AG04450 (cell line): ENCODE measurements at places on chromosomes 3 and 15.

DNA sequence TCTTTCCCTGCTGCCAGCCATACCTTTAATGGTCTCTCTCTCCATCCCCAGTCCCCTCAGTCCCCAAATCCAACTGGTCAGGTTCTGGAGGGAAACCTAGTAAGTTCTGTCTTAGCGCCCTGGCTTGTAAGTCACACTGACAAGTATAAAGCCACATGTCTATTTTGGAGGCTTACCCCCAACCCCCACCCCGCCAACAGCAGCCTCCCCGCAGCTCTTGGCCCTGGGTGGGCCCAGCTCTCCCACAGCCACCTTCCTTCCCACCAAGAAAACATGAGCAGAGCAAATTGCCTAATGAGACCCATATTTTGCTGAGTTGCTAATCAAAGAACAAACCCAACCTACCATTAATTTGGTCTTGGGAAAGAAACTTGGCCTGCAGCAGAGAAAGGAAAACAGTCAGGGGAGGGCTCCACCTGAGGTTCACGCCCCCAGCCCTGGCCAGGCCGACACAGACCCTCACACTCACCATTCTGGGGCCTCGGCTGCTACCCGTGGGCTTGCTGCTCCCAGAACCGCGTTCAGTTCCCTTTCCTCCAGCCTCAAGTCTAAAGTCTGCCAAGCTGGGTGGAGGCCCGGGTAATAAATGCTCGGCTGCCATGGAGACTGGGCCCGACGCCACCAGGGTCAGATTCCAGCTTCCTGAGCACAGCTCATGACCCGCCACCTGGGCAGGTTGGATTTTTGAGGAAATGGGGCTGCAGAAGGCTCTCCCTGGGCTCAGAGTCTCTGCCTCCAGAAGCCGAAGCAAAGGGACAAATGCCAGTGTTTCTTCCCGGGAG is at the start of gene CALML4:
CALML4 (minus strand) TSS at position 557 of the 782 bp plus-strand sequence; CDS start at position 472, 85 bp downstream.
- DNase-seq, result no peak

GRCh38 chr15:51647128-51647562 is 24.6 kb upstream of the DMXL2 start:
- DNase-seq, result no peak

- no peak for DNase-seq
These were observed 26.0 kb downstream of the NBEAL2 start for GRCh38 chr3:47005212-47006144.

DNA sequence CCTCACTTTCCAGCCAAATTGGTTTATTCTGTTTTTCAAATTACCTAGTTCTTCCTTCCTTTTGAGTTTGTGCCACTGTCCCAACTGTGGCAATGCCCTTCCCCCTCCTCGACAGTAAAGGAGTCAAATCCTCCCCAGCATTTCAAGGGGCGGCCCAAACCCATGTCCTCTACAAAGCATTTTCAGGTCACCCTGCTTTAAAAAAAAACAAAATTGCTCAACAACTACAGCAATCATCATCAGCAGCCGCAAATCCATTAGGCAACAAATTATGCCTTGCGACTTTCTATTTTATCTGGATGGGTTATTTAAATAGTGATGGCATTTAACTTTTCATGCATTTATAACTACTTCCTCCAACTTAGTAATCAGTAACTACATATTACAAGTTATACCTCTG is 32.7 kb downstream of the PLD1 start:
- DNase-seq, result no peak

- DNase-seq, result no peak
These were observed 864 bp upstream of the NEO1 start for GRCh38 chr15:73051391-73051806.

- no peak for DNase-seq
These were observed 8.9 kb downstream of the MYH15 start for GRCh38 chr3:108501535-108501934.

GRCh38 chr3:195030791-195031321 is 240.1 kb downstream of the XXYLT1 start:
- no peak for DNase-seq

DNA sequence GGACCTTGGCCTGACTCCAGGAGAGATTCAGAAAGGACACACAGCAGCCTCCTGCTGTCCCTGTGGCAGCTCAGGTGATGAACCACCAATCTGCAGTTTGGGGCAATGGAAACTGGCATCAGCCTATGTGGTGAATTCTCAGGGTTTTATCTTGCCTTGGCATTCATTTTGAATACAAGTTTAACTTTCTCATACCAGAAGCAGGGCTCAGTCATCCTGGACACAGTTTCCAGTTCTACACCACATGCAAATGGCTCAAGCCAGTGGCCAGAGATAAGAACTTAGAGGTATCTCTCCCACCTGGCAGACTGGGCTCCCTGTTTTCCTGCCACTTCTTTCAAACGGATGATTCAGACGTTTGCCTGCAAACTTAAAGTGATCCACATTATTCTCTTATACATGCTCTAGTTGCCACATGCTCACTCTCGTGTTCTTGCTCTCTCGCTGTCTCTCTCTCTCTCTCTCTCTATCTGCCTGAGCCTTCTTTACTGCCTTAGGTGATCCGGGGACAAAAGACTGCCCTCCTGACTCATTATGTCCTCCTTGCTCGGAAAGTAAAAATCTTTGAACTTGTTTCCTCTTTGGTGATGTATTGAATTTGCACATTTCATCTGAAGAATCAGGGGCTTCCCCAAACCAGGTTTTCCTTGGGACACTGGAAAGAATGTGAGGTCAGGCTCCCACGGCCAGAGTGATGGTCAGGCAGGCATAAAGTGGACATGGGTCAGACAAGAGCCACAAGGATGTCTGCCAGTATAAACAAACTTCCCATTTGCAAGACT is 99.6 kb upstream of the STT3B start:
- no peak for DNase-seq

- DNase-seq, result no peak
These were observed 474 bp downstream of the ATP2C1 start for GRCh38 chr3:130894130-130894985.

DNA sequence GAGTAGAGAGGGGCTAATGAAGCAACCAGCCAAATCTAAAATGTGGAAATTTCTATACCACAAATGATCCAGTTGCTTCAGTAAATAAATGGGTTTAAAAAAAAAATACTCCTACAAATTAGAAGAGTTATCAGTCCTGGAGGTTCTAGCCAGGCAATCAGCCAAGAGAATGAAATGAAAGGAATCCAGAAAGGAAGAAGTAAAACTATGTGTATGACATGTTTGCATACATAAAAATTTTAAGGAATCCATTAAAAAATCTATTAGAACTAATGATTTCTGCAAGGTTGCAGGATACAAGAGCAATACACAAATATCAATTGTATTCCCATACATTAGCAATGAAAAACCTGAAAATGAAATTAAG is 9.6 kb downstream of the MESP2 start:
- DNase-seq, result no peak

GRCh38 chr3:14853271-14853951 is 34.6 kb downstream of the FGD5 start:
- no peak for DNase-seq

GRCh38 chr3:128864351-128864811 is 15.0 kb upstream of the ACAD9 start:
- DNase-seq, result no peak

DNA sequence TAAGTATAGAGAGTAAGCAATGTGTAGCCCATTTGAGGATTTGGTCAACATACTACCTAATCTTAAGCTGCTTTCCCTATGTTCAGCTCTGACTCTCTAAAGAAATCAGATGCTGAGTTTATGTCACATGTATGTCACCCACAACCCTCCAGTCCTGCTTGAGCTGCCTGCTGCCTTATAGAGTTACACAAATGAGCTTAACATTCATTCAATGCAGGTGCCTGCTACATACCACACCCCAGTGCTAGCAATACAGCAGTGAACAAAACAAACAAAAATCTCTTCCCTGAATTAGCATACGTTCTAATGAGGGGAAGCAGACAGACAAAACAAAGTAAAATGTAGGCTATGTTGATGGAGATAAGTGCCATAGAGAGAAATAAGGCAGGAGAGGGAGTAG is 93.0 kb downstream of the HHLA2 start:
- DNase-seq, result no peak

- DNase-seq, result no peak
These were observed 94.8 kb downstream of the ATP8B4 start for GRCh38 chr15:50024281-50024680.

DNA sequence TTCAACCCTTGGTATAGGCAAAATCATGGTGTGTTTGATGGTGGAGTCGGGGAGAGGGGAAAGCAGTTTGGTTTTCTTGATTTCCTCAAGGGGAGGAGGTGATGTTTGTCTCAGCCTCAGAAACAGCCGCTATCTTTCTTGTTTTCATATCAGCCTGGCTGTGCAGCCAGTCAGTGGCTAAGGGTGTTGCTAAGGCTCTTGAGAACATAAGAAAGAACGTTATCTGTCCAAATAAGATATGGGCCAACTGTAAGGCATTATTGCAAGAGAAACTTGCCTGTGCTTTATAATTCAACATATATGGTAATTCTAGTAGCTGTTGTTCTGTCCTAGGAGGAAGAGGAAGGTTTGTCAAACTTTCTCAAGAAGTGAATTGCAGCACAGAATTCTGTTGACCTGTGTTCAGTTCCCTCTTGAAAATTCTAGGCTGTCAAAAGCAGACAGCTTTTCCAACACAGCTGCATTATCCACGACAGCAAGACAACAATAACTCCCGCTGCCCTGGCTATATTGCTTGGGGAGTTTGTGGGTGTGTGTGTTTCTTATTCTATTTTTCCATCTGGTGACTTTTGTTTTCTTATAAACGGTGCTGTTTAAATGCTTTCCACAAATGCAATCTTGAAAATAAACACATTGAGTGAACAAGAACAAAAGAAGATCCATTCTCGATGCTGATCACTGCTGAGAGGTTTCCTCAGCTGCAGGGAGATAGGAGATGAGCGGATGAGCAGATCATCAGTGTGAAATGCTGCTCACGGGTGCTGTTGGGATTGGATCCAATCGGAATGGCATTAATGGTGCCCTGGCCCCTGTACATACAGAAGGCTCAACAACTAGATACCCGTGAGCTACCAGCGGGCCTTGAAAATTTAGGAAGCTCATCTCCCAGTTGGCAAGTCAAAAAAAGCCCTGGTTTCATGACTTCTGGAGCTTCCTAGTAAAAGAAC is 90.8 kb upstream of the TNFAIP8L3 start:
- DNase-seq, result no peak

DNA sequence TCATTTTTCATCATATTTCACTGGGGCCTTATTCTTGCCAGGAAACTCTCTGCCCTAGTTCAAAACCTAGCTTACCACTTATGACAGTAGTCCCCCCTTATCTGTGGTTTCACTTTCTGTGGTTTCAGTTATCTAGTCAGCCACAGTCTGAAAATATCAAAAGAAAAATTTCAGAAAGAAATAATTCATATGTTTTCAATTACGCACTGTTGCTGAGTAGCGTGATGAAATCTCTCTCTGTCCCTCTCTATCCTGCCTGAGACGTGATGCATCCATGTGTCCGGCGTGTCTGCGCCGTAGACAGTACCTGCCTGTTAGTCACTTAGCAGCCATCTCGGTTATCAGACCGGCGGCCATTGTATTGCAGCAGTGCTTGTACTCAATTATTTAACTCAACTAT is 369.9 kb upstream of the MCTP2 start:
- no peak for DNase-seq

DNA sequence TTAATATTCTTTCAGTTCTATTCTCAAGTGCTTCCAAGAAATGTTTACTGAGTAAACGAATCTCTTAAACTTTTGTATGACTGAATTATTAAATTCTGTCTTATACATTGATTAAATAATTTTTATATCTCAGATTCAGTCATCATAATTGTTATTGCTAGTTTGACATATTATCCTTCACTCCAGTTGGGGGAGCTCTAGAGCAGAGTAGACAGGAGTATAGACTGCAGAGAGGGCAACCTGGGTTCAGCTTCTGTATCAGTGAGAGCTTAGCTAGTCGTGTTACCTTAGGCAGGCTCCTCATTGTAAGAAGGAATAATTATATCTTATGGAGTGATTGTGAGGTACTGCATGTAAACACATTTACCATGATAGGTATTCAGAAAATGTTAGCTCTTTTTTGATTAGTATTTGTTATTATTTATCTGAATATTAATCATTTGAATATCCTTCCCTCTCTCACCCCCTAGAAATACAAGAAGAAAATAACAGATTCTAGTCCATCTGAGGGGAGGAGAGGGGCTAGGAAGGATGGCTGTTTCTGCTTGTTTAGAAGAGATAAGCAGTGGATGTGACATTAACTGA is 31.0 kb upstream of the ZCWPW2 start:
- DNase-seq, result no peak
